Smooth muscle cell of the brain vasculature (primary cell): ENCODE measurements at places on chromosomes 11 and 22.

DNA sequence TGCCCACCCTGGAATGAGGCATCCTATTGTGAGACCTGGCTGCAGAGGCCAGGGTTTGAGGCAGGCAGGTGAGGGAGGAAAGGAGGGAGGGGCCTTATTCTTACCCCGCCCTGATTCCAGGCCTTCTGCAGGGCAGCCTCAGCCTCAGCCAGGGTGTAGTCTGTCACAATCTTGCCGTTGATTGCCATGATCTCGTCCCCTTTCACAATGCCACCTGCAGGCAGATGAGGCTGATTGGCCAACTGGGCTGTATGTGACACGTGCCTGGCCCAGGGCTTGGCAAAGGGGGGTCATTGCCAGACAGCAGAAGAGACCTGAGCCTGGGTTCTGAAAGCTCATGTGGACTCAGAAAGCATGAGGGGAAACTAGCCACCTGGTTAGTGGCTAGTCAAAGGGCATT is 21.4 kb upstream of the ABCC8 start:
- no peak for DNase-seq

- DNase-seq: no peak
Observed at GRCh38 chr11:117170210-117170609, 8.3 kb upstream of the SIDT2 start.

- DNase-seq: no peak
Observed at GRCh38 chr22:40463017-40463631, 92.7 kb downstream of the SGSM3 start.

GRCh38 chr11:116397602-116398084 is 375.1 kb downstream of the BUD13 start:
- no peak for DNase-seq
